ENCODE measurements at places on chromosomes 6 and 20.

DNA sequence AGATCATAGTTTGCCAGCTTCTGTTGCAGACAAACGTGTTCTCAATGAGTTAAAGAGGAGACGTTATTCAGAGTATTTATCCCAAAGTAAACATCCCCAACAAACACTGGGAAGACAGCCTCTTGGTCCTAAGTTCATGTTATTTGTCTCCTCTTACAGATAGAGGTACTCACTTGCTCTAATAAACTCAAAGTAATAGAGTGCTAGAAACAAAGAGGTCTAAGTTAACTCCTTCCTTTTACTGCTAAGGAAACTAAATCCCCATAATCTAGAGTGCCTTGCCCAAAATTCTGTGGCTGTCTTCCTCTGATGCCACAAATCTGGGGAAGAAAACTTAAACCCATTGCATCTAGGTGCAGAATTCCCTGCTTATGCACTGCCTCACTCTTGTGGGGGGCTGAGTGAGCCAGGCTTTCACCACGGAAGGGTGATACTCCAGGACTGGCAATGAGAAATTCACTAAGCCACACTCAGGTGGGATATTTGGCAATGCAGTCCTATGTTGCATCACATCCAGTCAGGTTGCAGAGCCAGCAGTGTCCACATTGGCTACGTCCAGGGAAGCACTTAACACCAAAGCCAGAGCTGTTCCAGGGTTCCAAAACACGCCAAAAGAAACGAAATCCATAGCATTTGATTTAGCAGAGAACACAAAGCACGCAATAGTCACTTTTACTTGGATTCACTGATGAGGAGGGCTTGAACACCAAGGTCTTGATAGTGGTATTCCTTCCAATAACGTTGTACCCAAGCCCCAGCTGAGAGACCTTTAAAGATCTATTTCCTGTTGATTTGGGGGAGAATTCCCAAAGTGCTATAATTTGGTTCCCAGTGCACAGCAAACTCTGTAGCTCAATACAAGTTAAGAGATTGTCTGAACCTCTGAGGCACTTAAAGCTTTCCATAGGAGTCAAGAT is 81.0 kb upstream of the FOXQ1 start:
- DNase-seq = no peak

DNA sequence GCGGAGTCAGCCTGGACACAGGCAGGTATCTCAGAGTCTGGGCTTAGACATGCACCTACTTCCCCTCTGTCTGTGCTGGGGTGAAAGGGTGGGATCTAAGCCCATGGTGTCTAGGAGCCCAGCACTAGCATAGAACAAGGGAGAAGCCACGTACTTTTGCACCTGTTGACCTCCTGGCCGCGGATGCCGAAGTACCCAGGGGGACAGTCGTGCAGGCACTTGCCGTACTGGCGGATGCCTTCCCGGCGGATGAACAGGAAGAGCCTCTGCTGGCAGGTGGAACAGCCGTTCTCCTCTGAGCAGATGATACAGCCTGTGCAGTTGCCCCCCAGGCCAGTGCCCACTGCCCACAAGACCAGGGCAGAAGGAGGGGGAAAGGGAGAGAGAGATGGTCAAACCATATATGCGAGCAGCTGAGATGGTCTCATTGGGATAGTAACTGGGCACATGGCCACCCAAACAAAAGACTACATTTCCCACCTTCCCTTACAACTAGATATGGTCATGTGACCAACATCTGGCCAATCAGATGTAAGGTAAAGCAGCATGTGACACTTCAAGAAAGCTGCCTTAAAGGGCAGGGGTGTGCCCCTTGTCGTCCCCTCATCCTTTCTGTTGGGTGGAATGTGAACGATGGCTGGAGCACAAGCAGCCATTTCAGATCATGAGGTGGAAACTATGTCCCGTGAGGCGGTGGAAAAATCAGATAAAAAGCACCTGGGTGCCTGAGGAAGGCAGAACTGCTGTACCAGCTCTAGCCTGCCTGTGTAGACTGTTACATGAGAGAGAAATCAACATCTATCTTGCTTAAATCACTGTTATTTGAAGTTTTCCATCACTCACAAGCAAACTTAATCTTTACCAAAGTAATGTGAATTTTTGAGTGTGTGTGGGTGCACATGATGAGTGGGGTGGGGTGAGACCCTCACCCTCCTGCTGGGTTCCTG is 34.0 kb downstream of the RSPO4 start:
- DNase-seq = peak; percentile 31

- no peak for DNase-seq
Measured at GRCh38 chr6:170076466-170077165, 214.3 kb downstream of the DLL1 start.

DNA sequence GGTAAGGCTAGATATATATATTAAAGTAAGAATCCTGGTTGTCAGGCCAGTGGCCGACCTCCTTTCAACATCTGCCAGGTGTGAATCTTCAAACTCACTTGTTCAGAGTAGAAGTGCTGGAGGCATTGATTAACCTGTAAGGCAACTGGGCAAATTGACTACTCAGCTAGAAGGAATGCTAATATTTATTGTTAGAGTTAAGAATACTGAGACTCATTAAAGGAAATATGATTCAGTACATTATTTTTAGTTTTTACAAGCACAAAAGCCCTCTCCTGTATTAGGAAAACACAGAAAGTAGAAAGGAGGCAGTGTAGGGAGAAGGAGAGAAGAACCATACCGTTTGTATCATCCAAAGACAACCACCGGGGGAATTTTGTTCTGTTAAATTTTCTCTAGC is 53.5 kb downstream of the RIPOR2 start:
- no peak for DNase-seq

- no peak for DNase-seq
Measured at GRCh38 chr20:8432435-8433148, 300.5 kb downstream of the PLCB1 start.
